ENCODE measurements at places on chromosomes 13 and 19.

GRCh38 chr13:94343243-94343585 is 136.3 kb downstream of the DCT start:
- DNase-seq: no peak

DNA sequence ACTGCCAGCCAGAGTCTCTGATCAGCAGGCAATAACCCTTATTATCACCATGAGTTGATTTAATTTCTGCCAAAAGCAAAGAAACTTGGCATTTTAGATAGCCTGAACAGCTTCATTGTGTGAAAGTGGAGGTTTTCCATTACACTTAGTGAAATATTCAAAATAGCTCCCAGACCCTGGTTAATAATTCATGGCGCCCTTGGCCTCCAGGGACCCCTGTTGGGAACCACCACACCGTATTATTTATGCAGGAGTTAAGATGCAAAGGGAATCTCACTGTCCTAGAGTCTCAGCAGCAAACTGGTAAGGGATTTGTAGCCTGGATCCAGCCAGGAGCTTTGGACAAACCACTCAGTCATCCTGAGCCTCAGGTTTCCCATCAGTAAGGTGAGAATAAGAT is 110.0 kb upstream of the PABPC3 start:
- no peak for DNase-seq

DNA sequence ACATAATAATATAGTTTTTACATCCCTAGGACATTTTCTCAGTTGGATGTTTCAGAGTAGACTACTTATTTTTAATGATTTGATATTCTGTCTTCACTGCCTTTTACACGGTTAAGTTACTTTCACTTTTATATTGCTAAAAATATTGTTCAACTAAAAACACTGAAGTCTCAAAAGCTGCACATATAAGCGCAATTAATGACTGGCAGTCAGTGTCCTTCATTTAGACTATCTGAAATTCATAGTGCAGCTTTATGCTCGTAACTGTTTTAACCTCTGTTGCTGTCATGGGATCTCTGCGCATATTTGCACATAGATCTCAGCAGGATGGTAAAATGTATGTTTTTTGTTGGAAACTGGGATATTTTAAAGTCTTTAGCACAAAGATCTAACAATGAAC is 864.3 kb downstream of the SLITRK6 start:
- peak; percentile 28 for DNase-seq

GRCh38 chr19:15159251-15159650 is 41.5 kb downstream of the NOTCH3 start:
- no peak for DNase-seq

DNA sequence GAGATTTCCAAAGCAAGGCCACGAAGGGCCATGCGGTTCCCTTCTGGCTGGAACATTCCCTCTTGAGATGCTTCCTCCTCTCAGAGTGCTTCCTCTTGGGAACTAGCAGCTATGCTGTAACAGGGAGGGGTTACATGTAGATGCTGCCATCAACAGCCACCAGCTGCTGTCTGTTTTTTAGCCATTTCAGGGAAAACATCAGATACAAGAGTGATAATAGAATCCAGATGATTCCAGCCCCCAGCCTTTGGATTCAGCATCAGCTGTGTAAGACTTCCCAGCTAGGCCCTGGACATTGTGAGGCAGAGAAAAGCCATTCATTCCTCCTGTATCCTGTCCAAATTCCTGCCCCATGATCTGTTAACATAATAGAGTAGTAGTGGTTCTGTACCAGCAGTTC is 8.2 kb upstream of the ZNF177 start:
- DNase-seq: no peak

GRCh38 chr19:21358768-21359451 is at the start of gene ZNF738:
TSS of gene ZNF738 (plus strand) at chr19:21359000. CDS start at chr19:21359141, 141 bp downstream.
- peak; percentile 99 for DNase-seq

Data from lung (tissue), 17 donors.